ENCODE measurements at places on chromosomes 1 and 21. TPM values are rescaled to one million over a fixed set of nuclear protein-coding genes. Genes with fewer than 3 reads are reported as not detected.

Gene GNAT2
- not detected for total RNA-seq

DNA sequence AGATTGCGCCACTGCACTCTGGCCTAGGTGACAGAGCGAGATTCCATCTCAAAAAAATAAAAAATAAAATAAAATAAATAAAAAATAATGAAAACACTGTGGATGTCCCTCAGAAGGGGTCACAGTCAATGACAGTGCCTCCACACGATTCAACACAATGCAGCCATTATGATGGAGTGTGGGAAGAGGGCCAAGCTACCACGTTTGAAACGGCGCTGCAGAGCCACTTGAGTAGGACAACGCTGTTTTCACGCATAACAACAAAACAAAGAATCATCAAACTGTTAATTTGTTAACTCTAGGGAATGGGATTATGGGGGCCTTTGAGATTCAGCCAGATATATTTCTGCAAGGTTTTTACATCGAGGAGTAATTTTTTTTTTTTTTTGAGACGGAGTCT lies 36.5 kb downstream of the NKAIN1 start:
- DNase-seq, result no peak

- no peak for DNase-seq
These were observed 5.0 kb upstream of the ADAMTS1 start for GRCh38 chr21:26850116-26850643.

- no peak for DNase-seq
These were observed 1.4 kb downstream of the ARF1 start for GRCh38 chr1:228083871-228084278.

DNA sequence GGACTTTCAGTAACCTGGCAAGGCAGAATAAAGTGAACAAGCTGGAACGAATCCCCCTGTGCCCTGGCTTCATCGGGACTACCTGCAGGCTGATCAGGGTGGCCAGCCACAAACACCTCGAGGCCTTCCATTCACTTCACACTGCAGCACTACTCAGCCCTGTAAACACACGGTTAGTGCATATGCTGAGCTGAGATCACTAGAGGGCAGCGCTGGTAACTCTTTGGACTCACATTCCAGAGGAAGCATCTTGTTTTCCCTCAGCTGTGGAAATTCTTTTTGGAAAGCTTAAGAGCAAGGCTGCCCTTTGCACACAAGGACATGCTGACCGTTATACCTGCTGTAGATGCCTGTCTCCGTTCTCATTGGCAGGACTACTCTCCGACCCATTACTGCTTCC lies 32.1 kb downstream of the PCSK9 start:
- DNase-seq, result peak; percentile 87

Measured in endodermal cell (in vitro differentiated cells).